ENCODE measurements at places on chromosomes 7 and 10. TPM values are rescaled to one million over a fixed set of nuclear protein-coding genes. Genes with fewer than 3 reads are reported as not detected.

- H3K4me1 ChIP-seq: peaks cover 36% of the 10 kb centered on the region
- no peaks in the 10 kb centered on the region for H3K27me3 ChIP-seq
These were observed 533 bp upstream of the DMTF1 start for GRCh38 chr7:87151729-87152111.

GRCh38 chr10:69835875-69836730 lies 34.4 kb downstream of the COL13A1 start:
- no peak for DNase-seq
- no peaks in the 10 kb centered on the region for H3K36me3 ChIP-seq
- no peak overlapping the region for H3K4me3 ChIP-seq

DNA sequence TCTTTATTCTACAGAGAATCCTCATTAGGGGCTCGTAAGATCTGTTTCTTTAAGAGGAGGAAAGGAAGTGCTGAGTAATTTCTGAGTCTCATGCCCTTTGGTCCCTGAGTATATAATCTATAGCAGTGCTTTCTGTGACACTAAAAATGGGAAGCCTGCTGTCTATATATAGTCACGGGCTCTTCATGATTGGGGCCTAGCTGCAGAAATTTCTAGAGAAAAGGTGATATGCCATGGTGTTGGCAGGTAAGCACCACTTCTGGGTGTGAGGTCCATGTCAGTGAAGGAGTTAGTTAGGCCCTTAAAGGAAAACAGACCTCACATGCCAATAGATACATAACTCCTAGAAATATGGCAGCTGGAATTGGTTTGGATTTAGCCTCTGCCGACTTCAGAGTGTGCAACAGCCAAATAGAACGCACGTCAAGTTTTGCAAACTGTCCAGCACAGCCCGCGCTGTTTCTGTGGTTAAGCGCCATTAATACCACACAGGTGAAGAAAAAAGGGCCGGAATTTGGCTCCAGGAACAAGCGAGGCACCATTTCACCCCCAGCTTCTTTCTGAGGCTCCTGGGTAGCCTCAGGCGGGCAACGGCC lies 123.2 kb downstream of the TACC2 start:
- no peaks in the 10 kb centered on the region for H3K36me3 ChIP-seq
- peaks cover 36% of the 10 kb centered on the region for H3K27me3 ChIP-seq
- no peak for DNase-seq
- H3K4me3 ChIP-seq: no peak overlapping the region
- H3K4me1 ChIP-seq: peaks cover 3% of the 10 kb centered on the region
- H3K27ac ChIP-seq: no peak overlapping the region

GRCh38 chr7:117186218-117187010 lies 136.4 kb downstream of the WNT2 start:
- H3K36me3 ChIP-seq: peaks cover 7% of the 10 kb centered on the region
- no peak overlapping the region for H3K4me3 ChIP-seq
- H3K27ac ChIP-seq: no peak overlapping the region
- DNase-seq: no peak
- H3K27me3 ChIP-seq: no peaks in the 10 kb centered on the region

DNA sequence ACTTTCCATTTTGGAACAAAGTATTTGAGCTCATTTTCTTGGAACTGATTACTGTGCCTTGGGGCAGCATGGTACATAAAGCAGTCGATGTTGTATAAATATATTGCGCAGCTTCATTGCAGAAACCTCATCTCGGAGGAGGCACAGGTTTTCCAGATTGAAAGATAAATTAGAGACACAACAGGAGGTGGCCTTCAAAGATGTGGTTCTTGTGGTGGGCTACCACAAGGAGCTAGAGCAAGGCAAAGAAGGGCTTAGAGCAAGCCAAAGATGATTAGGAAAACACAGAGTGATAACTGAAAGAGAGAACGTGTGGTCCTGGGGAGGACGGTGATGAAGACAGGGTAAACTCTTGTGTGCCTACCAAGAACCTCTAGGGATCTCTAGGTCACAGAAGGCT lies 169.1 kb upstream of the TNS3 start:
- no peak overlapping the region for H3K4me3 ChIP-seq
- H3K27me3 ChIP-seq: peaks cover 5% of the 10 kb centered on the region
- no peaks in the 10 kb centered on the region for H3K4me1 ChIP-seq
- no peak overlapping the region for H3K27ac ChIP-seq

DNA sequence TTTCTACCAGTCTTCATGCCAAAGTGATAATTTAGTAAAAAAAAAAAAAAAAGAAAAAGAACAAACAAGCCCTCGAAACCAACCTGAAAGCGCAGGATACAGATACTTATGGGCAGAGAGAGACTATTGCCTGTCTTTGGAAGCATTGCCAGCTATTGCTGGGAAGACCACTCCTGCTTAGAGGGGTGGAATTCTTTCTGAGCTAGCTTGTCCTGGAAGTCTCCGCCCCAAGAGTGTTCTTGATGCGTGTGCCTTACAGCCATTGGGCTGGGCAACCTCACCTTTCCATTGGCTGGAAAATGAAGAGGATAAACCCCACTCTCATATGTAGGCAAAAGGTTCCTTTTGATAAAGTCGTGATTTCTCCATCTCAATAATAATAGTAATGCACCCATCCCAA lies 19.9 kb upstream of the INSYN2A start:
- no peaks in the 10 kb centered on the region for H3K4me1 ChIP-seq
- H3K27ac ChIP-seq: no peak overlapping the region
- H3K4me3 ChIP-seq: no peak overlapping the region
- no peaks in the 10 kb centered on the region for H3K36me3 ChIP-seq
- peaks cover 1% of the 10 kb centered on the region for H3K27me3 ChIP-seq
- DNase-seq: no peak

GRCh38 chr10:644076-644942 lies 45.2 kb downstream of the DIP2C start:
- no peak overlapping the region for H3K27ac ChIP-seq
- H3K4me3 ChIP-seq: no peak overlapping the region
- H3K27me3 ChIP-seq: peaks cover 2% of the 10 kb centered on the region
- no peak for DNase-seq

DNA sequence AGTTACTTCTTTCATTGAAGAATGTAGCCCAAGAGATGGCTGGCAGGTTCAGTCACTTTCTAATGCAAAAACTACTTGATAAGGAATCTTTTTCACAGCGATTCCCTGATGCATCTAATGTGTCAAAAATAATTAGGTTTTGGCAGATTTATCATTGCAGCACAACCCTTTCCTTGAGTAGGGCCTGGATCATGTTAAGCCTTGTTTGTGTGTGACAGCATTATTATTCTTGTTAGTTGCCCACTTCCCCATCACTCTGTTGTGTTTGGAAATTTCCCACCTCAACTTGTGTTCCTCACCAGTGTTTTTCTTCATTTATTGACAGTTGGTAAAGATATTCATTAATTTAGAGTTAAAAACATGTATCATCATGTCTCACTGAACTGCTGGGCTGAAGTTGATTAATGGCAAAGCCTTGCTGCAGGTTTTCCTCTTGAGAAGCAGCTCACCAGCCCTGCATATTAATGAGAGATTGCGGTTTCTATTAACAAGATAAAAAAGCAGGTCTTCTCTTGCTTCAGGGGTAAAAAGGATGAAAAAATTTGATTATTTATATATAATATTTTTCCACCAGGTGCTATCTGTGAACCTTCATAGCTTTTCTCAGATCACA lies 233.3 kb upstream of the MDFIC start:
- DNase-seq: no peak
- peaks cover 1% of the 10 kb centered on the region for H3K27me3 ChIP-seq
- H3K27ac ChIP-seq: no peak overlapping the region
- no peaks in the 10 kb centered on the region for H3K4me1 ChIP-seq

DNA sequence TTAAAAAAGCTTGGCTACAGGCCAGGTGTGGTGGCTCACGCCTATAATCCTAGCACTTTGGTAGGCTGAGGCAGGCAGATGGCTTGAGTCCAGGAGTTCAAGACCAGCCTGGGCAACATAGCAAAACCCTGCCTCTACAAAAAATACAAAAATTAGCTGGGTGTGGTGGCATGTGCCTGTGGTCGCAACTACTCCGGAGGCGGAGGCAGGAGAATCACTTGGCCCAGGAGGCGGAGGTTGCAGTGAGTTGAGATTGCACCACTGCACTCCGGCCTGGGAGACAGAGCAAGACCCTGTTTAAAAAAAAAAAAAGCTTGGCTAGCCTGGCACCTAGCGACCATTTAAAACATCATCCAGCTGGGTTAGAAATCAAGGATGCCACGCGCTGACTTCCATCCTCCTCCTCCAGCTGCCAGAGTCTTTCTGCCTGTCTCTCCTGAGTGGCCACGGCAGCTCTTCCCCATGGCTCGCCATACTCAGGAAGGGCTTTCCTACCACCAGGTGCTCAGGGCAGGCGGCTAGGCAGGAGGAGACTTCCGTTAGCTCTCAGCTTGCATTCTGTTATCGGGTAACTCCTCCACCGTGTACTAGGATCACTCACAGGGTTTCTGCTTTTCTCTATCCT lies 45.0 kb downstream of the DENND2A start:
- H3K4me3 ChIP-seq: no peak overlapping the region
- H3K36me3 ChIP-seq: no peaks in the 10 kb centered on the region
- DNase-seq: no peak

DNA sequence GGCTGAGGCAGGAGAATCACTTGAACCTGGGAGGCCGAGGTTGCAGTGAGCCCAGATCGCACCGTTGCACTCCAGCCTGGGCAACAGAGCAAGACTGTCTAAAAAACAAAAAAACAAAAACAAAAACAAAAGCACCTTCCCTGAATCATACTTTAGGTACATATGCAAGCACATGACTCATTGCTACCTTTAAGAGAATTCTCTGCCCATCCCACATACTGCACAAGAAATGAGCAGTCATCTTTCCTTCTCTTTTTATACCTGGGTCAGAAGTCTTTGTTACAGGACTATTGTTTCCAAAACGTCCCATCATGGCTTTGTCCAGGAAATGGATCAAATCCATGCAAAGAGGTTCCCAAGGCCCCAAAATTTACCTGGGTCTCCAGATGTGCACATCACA lies 21.5 kb upstream of the AKR1B10 start:
- H3K4me3 ChIP-seq: no peak overlapping the region
- no peak overlapping the region for H3K27ac ChIP-seq
- no peak for DNase-seq
- H3K4me1 ChIP-seq: no peaks in the 10 kb centered on the region
- no peaks in the 10 kb centered on the region for H3K36me3 ChIP-seq
- H3K27me3 ChIP-seq: no peaks in the 10 kb centered on the region

GRCh38 chr7:126026421-126027088 lies 1096.9 kb upstream of the POT1 start:
- DNase-seq: no peak
- H3K27me3 ChIP-seq: no peaks in the 10 kb centered on the region
- no peak overlapping the region for H3K4me3 ChIP-seq
- H3K27ac ChIP-seq: no peak overlapping the region
- no peaks in the 10 kb centered on the region for H3K36me3 ChIP-seq

GRCh38 chr7:87152897-87153641 lies 816 bp downstream of the DMTF1 start:
- peak overlapping the region; percentile 96 for H3K27ac ChIP-seq
- DNase-seq: peak; percentile 64
- peaks cover 46% of the 10 kb centered on the region for H3K4me1 ChIP-seq

GRCh38 chr7:11026452-11027359 lies 53.0 kb downstream of the PHF14 start:
- no peak overlapping the region for H3K4me3 ChIP-seq
- H3K4me1 ChIP-seq: no peaks in the 10 kb centered on the region
- DNase-seq: no peak
- no peak overlapping the region for H3K27ac ChIP-seq
- no peaks in the 10 kb centered on the region for H3K27me3 ChIP-seq

GRCh38 chr10:113609704-113610108 lies 54.1 kb downstream of the NRAP start:
- H3K27me3 ChIP-seq: peaks cover 7% of the 10 kb centered on the region
- no peak for DNase-seq
- no peaks in the 10 kb centered on the region for H3K36me3 ChIP-seq
- H3K27ac ChIP-seq: no peak overlapping the region
- H3K4me3 ChIP-seq: no peak overlapping the region

- H3K27me3 ChIP-seq: peaks cover 1% of the 10 kb centered on the region
- no peak overlapping the region for H3K4me3 ChIP-seq
- no peaks in the 10 kb centered on the region for H3K36me3 ChIP-seq
- no peak overlapping the region for H3K27ac ChIP-seq
- H3K4me1 ChIP-seq: no peaks in the 10 kb centered on the region
These were observed 27.5 kb upstream of the AMZ1 start for GRCh38 chr7:2660359-2661095.

GRCh38 chr7:139585042-139585441 lies 61.6 kb downstream of the CLEC2L start:
- no peak for DNase-seq
- peaks cover 4% of the 10 kb centered on the region for H3K4me1 ChIP-seq
- H3K27ac ChIP-seq: no peak overlapping the region

DNA sequence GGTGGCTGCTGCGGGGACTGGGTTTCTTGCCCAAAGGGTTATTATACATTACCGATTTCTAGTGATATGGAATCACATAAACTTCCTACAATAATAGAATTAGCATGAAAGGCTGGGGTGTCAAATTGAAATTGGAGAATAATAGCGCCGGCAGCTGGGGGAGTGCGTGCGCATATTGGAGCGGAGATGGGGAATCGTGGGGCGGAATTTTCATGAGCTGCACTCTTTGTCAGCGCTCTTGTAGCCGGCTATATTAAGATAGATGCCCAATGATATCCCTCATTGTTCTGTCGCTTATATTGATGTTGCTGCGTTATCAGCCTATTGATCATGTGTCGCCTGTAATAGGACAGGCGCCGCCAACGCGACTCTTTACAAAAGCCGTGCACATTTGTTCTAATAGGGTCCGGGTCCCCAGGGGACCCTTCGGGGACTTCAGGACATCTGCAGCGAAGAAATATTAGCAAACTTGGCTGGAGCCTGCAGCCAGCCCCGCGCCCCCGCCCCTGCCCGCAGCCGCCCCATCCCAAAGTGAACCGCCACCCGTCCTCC lies 5.1 kb downstream of the UNCX start:
- peaks cover 4% of the 10 kb centered on the region for H3K36me3 ChIP-seq
- H3K27ac ChIP-seq: peak overlapping the region; percentile 64
- DNase-seq: no peak
- H3K4me1 ChIP-seq: peaks cover 18% of the 10 kb centered on the region
- H3K4me3 ChIP-seq: peak overlapping the region; percentile 12

The FAM25G gene
- not detected for total RNA-seq

The C7orf57 gene
- total RNA-seq: 0.90 TPM

The SFTPD gene
- 0.33 TPM for total RNA-seq

The PPP1R17 gene
- total RNA-seq: not detected

The FERD3L gene
- total RNA-seq: not detected

The FBXL13 gene
- total RNA-seq: 0.45 TPM

The SMKR1 gene
- total RNA-seq: 2.0 TPM

The GAD2 gene
- not detected for total RNA-seq

The GNAT3 gene
- total RNA-seq: not detected

The LEP gene
- total RNA-seq: not detected

The STRIP2 gene
- 56.1 TPM for total RNA-seq

The TRIM50 gene
- not detected for total RNA-seq
